ENCODE measurements at places on chromosomes 4 and X.

DNA sequence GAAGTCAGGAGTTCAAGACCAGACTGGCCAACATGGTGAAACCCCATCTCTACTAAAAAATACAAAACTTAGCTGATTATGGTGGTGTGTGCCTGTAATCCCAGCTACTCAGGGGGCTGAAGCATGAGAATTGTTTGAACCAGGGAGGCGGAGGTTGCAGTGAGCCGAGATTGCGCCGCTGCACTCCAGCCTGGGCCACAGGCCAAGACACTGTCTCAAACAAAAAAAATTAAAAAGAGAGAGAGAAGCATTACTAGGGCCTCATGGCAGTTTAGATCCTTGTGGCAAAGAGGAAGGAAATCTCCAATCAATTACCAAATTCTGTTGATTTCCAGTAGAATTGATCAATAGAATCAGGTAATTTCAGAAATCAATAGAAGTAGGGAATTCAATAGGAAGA is 16.8 kb upstream of the SLC34A2 start:
- no peak for DNase-seq

DNA sequence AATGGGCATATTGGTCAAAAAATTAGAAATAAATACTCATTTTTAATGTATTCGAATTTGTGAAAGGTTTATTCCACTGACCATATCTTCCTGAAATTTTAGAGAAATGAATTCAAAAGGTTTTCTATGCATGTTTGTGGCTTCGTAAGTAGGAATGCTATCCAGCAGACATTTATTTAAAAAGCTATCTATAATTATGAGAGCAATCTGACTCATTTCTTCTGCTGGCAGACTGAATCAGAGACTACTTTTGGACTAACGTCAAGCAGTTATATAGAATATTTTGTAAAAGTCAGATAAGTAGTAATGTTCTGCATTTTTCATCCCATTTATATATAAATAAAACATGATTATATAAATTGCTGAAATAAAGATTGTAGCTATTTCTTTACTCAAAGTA is 125.0 kb downstream of the SPCS3 start:
- no peak for DNase-seq

DNA sequence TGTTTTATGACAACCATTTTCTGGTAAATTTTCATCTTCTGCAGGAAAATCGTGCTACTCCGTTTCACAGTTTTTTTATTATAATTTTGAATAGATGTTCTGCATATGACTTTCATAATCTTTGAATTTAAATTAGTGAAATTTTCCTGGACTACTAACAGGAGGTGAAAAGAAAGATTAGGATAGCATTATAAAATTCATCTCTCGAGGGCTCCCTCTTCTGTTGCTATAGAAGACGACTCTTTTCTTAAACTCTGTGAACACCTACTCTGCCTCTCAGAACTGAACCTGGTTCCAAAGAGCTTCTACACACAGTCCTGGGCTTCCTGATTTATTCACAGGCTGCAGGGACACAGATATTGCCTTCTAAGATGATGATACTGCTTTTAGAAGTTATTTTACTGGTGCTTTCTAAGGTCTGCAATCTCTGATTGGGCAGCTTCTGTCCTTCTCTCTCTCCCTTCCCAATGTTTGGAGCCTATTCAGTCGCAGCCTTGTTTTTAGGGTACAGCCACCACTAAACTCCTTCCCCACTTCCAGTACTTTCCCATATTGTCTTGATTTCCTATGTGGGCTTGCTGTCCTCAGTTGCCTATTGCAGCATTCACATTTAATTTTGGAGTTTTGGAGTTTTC is 10.1 kb upstream of the SAP30 start:
- DNase-seq: no peak

GRCh38 chr4:36283912-36284465 is 2.6 kb downstream of the DTHD1 start:
- DNase-seq: no peak

GRCh38 chrX:95076449-95076848 is 1402.4 kb downstream of the FAM133A start:
- DNase-seq: no peak

- no peak for DNase-seq
Measured at GRCh38 chr4:176838601-176839433, 46.1 kb upstream of the VEGFC start.

DNA sequence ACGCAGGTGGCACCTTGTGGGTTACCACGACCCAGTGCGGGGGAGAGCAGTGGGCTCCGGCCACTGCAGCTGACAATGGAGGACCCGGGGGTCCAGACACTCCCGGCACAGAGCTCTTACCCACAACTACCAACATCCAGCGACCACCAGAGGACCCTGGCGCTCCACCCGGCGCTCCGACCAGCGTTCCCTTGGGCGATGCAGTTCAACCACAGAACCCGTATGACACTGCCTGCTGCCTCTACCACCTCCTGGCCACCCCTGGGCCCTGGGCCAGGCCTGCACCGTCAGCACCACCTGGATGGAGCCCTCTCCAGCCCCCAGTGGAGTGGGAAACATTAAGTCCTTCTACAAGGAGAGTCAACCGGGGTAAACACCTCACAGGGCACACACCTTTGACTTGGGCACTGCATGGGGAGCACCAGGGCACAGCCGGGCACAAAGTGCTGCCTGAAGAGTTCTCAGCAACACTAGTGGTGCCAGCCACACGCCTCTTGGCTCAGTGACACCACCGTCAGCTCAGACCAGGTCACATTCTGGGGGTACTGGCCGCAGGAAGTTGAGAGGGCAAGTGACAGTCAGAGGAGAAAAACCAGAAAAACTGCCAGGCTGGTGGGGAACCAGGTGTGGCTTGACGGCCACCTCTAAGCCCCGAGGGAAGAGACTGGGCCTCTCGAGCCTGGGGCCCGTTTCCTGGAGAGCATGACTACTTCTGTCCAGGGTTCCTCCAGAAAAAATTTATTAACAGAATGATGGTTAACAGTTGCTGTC is 2.6 kb downstream of the CTBP1 start:
- no peak for DNase-seq

DNA sequence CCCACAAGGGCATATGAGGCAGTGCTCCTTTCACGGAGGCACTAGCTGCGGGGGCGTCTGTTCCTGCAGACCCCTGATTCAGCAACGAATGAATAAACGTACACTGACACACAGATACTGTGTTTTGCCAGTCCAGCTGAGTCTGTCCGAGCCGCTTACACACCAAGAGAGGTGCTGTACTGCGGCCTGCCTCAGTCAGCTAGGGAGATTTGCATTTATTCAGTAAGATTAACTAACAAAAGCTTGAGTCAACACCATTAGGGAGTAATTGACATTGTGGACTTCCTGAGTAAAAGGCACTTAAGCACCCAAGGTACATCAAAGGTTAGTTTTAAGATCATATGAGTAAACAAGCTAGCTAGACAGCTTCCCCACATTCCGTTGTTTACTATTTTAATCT is 31.0 kb upstream of the BEX4 start:
- no peak for DNase-seq

GRCh38 chrX:42054256-42054655 is 130.9 kb upstream of the CASK start:
- no peak for DNase-seq

- no peak for DNase-seq
Measured at GRCh38 chrX:136954930-136955329, 74.4 kb upstream of the RBMX start.

DNA sequence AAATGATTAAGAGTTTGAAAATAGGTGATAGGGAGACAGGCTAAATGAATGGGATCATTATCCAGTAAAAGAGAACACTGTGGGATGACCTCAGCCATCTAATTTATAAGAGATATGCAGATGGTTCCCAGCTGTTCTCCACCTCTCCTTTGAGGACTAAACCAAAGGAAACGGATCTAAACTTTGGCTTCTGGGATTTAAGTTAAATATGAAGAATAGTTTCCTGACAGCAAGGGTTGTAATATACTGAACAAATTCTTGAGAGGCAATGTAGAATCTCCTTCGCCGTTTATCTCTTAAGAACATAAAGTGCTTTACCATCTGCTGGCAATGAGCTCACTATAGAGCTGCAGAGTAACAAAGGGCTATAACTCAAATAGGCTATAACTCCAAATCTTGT is 35.4 kb upstream of the HPGDS start:
- no peak for DNase-seq

DNA sequence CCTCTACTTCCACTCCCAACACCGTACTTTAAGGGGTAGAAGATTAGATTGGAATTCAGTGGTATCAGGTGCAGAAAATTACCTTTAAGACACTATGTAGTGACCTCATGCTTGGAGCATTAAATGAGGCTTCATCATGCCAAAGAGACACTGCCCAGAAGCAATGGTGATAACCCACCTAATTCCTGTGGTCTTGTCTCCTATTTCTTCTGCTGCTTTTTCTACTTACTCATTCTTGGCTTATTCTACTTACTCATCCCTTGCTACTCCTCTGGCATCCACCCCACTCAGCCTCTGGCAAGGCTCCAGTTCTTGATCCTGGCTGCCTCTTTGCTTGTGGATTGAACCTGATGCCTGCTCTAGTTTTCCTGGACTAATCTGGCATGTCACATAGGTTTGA is 62.3 kb upstream of the ADAMTS3 start:
- DNase-seq: no peak

- no peak for DNase-seq
Measured at GRCh38 chrX:130746709-130747342, 156.2 kb downstream of the ENOX2 start.

DNA sequence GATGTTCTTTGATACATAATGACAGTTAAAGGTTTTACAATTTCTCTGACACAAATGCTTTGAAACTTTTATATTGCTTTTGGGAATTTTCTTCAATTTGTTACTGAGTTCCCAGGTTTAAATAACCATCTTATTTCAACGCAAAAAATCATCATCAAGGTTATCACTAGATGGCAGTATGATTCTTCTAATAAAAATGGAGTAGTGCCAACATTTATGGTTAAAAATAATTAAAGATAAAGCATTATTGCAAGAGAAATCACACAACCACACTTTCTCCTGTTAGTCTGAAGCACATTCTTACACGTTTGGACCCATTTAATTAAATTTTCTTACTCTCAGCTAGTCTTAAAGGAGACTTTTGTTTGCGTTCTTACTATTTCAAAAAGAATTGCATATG is 611.3 kb upstream of the CPXCR1 start:
- no peak for DNase-seq

DNA sequence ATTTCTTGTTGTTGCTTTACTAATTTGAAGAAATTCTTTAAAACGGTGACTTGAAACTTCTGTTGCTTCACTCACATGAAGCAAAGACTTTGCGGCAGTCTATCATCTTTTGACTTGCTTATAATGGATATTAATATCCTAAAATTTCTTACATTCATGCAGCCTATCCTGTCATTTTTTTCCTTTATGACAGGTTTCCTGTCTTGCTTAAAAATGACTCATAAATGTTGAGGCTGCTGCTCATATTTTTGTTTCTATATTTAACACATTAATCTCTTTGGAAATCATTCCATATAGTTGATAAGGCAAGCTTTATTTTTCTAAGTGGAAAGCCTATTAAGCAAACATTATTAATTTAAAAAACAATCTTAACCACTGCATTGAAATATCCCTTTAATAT is 176.6 kb upstream of the GALNTL6 start:
- DNase-seq: no peak

DNA sequence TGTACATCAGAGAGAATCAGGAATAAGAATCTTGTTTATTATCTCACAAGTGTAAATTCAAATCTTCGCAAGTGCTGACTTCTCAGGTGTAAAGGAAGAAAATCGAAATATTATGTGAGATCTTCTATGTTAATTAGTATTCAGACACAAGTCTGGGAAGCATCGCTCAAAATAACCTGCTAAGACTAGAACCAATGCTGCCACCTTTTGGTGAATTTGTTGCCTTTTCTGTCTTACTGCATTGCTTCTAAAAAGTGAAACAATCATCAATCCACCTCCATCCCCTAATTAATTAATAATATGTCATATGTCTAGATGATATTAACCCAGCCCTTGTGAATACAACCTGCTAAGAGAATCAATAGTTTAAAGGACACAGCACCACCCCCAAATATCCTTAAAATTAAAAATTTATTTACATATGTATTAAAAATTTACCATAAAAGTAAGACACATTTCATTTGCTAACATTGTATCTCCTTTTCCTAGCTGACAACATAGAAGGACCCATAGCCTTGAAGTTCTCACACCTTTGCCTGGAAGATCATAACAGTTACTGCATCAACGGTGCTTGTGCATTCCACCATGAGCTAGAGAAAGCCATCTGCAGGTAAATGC is 3.5 kb downstream of the EPGN start:
- DNase-seq: no peak

- DNase-seq: no peak
Measured at GRCh38 chrX:39953879-39954278, 143.9 kb downstream of the BCOR start.

DNA sequence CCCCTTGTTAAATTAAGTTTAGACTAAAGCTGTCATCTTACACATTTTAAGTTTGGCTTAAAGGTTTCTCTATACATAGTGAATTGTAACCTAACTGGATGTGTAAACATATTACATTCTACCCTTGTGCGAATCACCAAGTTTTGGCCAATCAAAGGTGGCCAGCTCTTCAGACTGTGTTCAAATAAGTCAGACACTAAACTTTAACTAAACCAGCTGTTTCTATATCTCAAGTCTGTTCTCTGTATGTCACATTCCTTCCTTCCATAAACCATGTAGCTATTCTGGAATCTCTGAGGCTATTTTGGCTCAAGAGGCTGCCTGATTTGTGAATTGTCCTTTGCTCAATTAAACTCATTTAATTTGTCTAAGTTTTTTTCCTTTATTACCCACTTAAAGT is 6.7 kb downstream of the SULT1B1 start:
- DNase-seq: no peak

DNA sequence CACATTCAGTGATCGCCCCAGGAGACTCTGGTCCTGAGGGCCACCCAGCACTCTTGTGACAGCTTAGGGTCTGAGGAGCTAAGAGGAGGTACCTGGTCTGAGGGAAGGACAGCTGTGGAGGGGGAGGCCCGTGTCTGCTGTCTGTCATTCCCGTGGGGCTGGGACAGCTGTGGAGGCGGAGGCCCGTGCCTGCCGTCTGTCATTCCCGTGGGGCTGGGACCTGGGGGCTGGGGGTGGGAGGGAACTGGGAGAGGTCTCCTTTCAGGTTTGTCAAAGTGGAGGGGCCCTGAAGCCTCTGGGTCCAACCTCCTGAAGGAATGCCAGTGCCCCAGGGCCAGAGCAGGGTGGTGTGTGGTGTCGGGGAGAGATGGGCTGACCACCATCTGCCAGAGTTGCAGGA is 45.0 kb upstream of the ADRA2C start:
- no peak for DNase-seq

DNA sequence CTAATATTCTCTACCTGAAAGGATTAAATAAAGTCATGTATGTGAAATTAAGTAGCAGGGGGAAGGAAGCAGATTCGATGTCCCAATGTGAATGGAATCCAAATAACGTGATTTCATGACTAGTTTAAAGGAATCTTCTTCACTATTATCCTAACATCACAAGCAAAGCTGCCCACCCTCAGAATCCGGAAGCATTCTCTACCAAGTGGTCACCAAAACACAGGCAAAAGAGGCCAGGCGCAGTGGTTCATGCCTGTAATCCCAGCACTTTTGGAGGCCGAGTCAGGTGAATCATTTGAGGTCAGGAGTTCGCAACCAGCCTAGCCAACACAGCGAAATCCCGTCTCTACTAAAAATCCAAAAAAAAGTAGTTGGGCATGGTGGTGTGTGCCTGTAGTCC is 212.9 kb downstream of the LDB2 start:
- no peak for DNase-seq

GRCh38 chr4:5561286-5561685 is 147.1 kb downstream of the EVC2 start:
- no peak for DNase-seq
